NCI-H1417 treated with DMSO at 0.1 percent for 48 hours (cell line): ENCODE measurements at places on chromosomes 5 and 9.

DNA sequence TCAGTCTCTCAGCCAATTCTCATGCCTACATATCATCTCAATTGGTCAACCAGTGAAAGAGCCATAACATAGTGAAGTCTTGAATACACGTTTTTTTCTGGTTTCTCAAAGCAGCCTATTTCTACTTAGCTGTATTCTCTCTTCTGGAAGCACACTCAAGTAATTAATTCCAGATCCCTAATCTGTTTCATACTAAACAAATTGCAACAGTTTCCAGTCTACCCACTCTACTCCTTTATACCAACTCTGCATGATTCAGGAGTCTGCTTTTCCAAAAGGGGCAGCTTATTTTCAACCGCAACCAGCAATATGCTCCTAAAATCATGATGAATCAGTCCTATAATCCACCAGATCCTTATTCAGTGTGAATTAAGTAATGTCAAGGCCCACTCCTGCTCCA lies 211.7 kb downstream of the TLE1 start:
- no peak for DNase-seq

- no peak for DNase-seq
These were observed 56.8 kb downstream of the HMGCS1 start for GRCh38 chr5:43256261-43256966.

DNA sequence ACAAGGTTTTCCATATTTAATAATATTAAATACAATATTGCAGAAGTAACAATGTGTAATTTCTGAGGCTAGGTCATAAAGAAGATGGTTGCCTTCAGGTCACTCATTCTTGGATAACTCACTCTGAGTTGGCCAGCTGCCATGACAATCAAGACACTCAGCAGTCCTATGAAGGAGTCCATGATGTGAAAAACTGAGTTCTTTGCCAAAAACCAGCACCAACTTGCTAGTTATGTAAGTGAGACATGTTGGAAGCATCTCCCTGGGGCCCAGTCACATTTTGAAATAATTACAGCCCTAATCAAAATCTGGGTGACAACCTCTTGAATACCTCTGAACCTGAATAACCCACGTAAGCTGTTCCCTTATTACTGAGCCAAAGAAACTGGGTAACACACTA lies 453.2 kb downstream of the CDH18 start:
- no peak for DNase-seq

DNA sequence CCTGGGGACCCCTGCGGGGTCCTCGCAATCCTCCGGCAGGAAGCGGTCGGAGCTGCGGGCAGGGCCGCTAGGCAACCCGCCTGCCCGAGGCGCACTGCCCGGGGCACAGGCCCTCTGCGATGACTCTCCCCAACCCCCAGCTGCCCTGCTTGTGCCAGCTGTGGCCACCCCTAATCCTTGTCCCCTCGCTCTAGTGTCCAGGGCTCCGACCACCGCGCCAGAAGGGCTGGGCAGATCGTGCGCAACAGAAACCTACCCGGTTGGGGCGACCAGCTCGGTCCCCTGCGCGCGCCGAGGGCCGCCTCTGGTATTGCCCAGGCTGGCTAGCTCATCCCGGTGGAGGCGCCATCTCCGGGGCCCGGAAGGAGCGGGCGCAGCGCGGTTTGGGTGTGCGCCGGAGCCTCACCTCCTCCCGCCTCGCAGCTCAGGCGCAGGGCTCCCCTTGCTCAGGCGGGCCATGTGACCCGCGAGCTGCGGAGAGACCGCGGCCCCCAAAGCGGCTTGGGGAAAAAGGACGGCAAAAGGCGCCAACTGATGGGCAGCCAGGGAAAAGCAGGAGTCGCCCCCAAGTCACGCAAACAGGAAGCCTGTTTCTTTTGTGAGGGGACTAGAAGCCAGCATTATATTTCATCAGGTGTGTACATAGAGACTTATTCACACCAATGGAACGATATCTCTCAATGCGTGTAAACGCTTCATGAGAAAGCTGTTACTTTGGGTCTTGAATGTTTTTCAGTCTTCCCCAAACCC lies 46.8 kb upstream of the RNF20 start:
- peak; percentile 76 for DNase-seq

DNA sequence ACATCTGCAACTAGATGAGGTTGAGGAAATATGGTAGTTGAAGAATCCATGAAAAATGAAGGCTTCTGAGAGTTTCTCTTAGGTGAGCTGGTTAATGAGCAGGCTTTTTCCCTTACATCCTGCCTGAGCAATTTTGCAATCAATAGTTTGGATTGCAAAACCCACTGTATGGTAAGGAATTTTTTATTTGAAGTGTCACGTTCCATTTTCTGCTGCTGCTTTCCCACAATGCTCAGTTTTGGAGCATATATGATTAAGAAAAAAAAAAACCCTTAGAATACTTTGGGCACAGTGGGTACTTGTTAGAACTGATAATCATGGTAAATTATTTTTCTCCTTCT lies 144.2 kb downstream of the PCSK1 start:
- no peak for DNase-seq

GRCh38 chr5:15002173-15002572 lies 130.6 kb upstream of the ANKH start:
- DNase-seq, result no peak

DNA sequence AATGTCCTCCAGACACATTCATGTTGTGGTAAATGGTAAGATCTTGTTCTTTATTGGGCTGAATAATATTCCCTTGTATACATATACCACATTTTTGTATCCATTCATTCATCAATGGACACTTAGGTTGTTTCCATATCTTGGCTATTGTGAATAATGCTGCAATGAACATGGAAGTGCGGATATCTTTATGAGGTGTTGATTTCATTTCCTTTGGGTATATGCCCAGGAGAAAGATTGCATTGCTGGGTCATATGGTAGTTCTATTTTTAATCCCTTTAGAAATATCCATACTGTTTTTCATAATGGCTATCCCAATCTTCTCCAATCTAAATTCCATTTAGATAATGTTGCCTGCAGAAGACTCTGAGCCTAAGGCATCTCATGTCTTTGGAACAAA lies 78.0 kb upstream of the TNC start:
- DNase-seq, result no peak

GRCh38 chr5:59704936-59705335 lies 188.6 kb downstream of the PDE4D start:
- no peak for DNase-seq

DNA sequence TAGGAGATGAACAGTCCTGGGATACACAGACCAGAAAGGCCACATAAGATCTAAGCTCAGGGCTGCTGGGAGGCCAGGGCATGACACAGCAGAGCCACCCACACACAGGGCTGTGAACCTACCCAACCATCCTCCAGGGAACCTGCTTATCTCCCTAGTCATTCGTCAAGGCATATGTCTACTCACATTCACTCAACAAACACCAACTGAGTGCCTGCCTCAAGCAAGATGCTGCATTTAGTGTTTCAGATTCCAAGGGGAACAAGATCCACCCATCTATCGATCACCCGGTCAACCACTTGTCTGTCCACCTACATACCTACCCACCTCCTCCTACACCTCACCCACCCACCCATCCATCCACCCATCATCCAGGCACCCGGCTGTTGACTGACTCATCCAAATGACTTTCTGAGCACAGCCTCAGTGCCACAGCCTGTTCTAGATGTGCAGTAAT lies 1.9 kb downstream of the DPM2 start:
- no peak for DNase-seq

GRCh38 chr9:38058452-38059232 lies 10.4 kb downstream of the SHB start:
- no peak for DNase-seq

DNA sequence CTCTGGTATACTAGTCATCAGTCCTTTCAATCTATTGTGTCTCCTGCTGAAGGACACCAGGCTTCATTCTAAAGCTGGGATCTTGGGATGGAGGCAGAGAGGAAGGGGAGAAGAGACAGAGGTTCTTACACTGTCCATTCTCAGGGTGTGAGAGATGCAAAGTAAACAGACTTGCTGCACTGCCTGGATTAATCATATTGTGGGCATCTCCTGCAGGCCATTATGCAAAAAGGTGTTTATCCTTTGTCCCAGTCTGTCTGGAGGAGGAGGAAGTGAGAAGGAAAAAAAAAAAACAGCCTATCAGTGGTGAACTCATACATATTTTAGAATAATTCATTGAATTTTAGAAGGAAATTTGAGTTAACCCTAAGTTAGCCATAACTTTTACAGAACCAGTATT lies 92.9 kb upstream of the TNPO1 start:
- no peak for DNase-seq

DNA sequence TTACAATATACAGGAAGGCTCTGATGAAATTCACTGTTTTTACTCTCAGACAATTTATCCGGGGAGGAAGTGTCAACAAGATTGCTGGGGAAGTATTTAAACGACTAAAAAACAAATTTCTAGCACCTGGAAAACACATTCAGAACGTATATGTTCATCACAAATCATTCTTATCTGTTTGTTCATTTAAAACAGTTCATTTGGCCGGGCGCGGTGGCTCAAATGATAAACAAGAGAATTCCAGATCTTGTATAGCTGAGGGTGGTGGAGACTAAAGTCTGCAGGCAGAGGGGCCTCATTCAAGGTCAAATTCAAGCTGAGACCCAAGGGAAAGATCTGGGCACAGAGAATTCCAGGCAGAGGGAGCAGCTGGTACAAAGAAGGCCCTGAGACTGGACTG lies 90.0 kb downstream of the STK10 start:
- no peak for DNase-seq

DNA sequence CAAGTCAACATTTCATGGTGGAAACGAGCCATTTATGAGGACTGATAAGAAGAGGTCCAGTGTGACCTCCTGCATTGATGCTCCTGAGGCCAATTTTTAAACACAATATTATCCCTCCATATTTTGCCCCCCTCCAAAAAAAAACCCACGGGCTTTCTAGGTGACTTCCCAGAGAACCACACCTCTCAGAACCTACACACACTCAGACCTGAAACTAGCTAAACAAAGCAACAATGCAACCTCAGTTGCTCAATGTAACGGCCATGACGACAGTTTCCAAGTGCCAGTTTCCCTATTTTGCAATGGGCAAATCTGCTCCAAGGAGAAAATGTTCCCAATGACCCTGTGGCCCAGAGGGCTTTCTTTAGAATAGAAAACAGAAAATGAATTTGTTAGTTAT lies 3.5 kb downstream of the NRG2 start:
- no peak for DNase-seq

GRCh38 chr5:78627175-78627574 lies 21.4 kb downstream of the LHFPL2 start:
- no peak for DNase-seq

DNA sequence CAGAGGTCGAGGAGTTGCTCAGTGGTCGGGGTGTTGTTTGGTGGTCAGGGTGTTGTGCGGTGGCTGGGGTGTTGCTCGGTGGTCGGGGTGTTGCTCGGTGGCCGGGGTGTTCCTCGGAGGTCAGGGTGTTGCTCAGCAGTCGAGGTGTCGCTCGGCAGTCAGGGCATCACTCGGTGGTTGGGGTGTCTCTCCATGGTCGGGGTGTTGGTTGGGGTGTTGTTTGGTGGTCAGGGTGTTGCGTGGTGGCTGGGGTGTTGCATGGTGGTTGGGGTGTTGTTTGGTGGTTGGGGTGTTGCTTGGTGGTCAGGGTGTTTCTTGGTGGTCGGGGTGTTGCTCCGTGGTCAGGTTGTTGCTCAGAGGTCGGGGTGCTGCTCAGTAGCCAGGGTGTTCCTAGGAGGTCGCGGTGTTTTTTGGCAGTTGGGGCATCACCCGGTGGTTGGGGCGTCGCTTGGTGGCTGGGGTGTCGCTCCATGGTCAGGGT lies 11.0 kb upstream of the GPSM1 start:
- DNase-seq, result no peak

DNA sequence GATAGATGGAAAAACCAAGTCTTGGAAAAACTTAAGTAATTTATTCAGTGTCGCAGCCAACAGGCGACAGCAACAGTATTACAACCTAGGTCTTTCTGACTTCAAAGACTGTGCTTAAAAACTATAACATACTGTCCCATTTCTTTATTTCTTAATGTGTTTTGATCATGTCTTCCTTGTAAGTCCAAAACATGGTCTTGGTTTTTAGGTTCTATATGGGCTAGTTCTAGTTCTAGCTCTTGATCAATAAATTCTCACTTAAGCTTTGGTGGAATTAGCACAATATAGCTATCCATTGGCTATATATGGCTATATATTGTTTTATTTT lies 69.9 kb downstream of the IQGAP2 start:
- DNase-seq, result no peak

GRCh38 chr5:3350781-3351180 lies 244.9 kb upstream of the IRX1 start:
- DNase-seq, result no peak

DNA sequence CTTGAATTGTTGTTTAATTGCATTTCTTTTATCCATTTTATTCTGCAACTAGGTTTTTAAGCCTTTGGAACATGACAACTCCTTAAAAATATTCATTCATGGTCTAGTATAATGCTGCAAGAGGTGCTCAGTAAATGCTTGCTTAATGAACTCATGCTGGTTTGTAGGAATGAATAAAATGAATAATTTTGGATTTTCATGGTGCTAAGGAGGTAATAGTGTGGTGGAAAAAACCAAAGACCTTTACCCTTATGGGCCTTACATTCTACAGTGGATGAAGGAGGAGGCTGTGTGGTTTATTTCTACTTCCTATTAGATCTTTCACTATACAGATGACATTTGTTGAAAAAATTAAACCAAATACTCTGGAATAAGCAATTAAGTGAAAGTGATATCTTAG lies 43.4 kb downstream of the LRRTM2 start:
- DNase-seq, result no peak

- DNase-seq, result no peak
These were observed 31.8 kb downstream of the CCNJL start for GRCh38 chr5:160280384-160281095.

GRCh38 chr9:84711936-84712335 lies 42.4 kb downstream of the NTRK2 start:
- no peak for DNase-seq

- no peak for DNase-seq
These were observed 403.7 kb upstream of the DAP start for GRCh38 chr5:11164531-11165294.
